ENCODE measurements at places on chromosomes 4 and X.

DNA sequence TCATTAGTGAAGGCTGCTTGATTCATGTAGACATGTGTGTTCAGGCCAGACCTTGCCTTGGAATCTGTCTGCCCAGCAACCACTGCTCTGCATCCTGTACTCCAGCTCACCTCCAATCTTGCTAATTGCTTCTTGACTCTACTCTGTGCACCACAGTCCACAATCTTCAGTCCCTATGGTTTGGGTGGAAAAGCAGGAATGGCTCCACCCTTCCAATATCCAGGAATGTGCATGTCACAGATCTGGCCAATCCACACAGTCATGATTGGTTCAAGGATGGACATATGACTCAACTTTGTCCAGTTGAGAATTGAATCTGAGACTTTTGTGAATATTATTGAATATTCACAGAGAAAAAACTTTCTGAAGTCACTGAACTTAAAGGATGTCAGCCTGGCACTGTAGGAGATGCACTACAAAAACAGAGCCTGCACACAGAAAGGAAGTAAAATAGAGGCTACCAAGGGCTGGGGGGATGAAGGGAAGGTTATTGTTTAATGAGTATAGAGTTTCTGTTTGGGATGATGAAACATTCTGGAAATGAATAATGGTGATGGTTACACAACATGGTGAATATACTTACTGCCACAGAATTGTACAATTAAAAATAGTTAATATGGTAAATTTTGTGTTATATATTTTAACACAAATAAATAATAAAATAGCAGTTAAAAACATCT, 161.3 kb upstream of the USP38 start:
- DNase-seq, result no peak

DNA sequence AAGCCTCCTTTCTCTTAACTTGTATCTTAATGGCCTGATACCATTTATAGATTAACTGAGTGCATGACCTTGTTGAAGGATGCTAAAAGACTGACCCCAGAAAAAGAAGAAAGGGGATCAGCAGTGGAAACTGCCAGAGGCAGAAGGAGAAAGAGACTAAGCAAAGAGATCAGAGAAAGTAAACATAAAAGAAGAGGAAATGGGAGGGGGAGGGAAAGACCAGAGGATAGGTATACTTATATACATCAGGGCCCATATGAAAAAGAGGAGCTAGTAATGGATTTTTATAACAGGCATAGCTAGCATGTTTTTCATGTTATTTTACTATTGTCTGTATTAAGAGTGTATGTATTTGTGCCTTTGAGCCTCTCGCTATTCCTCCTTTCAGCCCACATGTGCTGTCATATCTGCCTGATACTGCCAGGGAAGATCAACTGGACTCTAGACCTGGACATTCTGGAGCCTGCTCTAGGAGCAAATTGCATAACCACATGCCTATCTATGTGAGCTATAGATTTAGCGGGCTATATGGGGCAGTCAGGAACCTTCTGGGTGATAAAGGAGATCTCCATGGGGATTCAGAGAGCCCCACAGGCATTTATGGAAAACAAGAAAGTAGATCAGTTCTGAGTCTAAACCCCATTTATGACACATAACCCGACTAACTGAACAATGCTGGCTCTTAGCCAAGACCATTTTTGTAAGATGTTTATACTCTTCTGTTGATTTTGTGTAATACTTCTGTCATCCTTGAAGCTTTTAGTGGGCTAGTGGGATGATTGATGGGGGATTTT, 13.4 kb upstream of the SNX12 start:
- DNase-seq, result no peak

- no peak for DNase-seq
Measured at GRCh38 chr4:105193536-105193935, 46.9 kb downstream of the TET2 start.

DNA sequence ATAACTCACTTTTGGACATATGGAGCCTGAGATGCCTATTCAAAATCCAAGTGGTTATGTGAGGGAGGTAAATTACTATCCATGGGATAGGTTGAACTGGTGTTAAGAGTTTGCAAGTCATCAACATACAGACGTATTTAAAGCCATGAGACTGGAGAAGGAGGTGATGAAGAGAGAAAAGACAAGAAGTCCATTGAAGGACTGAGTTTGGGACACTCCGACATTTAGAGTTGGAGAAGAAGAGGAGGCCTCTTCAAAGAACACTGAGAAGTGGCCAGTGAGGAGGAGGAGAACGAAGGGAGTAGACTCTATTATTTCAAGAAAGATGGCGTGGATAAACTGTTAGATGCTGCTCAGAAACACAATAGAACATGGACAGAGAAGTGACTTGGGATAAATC, at the start of gene CNGA2:
Gene CNGA2, plus strand, starts transcription at position 301 of the 400 bp plus-strand sequence. CDS start 3,738 bp downstream, outside the sequence.
- no peak for DNase-seq

DNA sequence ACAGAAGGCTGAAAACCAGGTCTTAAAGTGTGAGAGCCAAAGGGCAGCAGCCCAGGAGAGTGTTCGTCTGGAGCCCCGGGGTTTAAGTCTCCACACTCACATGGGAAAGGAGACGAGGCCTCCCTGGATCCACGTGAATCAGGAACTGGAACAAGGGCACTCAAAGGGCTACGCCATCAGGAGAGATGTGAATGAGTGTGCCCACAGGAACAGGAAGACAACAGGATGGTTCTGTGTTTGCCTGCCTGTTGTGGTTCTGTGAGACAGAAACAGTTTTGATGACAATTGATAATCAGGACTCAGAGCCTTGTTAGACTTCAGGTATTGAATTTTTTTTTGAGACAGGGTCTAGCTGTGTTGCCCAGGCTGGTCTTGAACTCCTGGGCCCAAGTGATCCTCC, 4.9 kb upstream of the CTBP1 start:
- no peak for DNase-seq

DNA sequence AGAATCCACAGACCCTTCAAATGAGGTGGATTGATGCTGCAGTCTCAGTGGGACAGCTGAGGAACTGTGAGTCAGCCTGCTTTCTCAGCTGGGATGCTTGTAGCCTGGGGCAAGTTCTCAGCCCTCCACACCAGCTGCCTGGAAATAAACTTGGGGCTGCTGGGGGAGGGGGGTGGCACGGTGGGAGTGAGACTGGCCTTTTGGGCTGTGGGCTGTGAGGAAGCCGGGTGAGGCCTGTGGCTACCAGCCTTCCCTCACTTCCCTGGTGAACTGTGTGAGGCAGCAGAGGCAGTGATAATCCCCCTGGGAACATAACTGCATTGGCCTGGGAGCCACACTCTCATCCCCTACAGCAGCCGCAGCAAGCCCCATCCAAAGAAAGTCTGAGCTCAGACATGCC, 114.5 kb upstream of the GUCY1A1 start:
- no peak for DNase-seq

GRCh38 chr4:76694056-76694455, 203.9 kb downstream of the SOWAHB start:
- DNase-seq, result no peak

GRCh38 chrX:15242899-15243555, 26.9 kb downstream of the ASB9 start:
- DNase-seq, result peak; percentile 33

All from NCI-H1694 treated with DMSO at 0.1 percent for 48 hours (cell line).